ENCODE measurements at places on chromosomes 3 and 15.

GRCh38 chr15:39918688-39919385 is 1.2 kb downstream of the GPR176 start:
- DNase-seq, result no peak

- no peak for DNase-seq
Observed at GRCh38 chr3:56849698-56850097, 47.9 kb upstream of the ARHGEF3 start.

GRCh38 chr3:14598143-14598569 is 53.4 kb upstream of the CCDC174 start:
- DNase-seq, result peak; percentile 2

GRCh38 chr3:185270262-185270955 is 16.6 kb upstream of the EHHADH start:
- DNase-seq, result peak; percentile 1

- DNase-seq, result no peak
Observed at GRCh38 chr15:74415966-74416916, 17.5 kb downstream of the SEMA7A start.

- no peak for DNase-seq
Observed at GRCh38 chr3:58999134-58999773, 50.6 kb downstream of the CFAP20DC start.

GRCh38 chr15:85781099-85781498 is 13.6 kb downstream of the KLHL25 start:
- DNase-seq, result no peak

- DNase-seq, result no peak
Observed at GRCh38 chr3:174346141-174346540, 513.0 kb upstream of the NAALADL2 start.

- peak; percentile 87 for DNase-seq
Observed at GRCh38 chr3:38039101-38039898, at the start of gene DLEC1. TSS of gene DLEC1 (plus strand) at chr3:38039208. CDS start at chr3:38039226, 18 bp downstream.

- no peak for DNase-seq
Observed at GRCh38 chr15:32706704-32707103, 11.1 kb upstream of the GREM1 start.

DNA sequence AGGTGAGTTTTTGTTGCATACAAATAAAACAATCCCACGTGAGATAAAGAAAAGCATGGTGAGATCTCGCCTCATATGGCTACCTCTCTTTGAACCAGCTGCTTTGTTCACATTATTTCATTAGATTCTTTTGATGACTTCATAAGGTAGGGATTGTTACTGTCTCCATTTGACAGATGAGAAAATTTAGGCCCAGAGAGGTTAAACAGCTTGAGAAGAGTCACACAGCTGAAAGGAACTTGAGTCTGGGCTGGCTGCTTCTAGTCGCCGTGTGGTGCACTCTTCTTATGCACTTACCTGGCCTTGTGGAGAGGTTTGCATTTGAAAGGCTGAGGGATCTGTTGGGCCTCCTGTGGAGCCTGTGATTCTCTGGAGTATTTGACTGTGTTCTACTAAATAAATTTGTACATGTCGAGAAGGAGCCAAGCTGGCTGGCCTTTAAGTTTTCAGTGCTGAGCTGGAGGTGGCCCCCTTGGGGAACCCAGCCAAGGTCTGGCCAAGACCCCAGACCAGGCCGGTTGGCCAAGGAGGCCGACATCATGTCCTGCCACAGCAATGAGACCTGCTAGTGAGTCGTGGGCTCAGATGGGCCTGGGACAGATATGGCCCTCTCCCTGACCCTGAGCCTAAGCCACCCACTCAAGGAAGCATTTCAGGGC is 125.1 kb downstream of the SMAD6 start:
- no peak for DNase-seq

GRCh38 chr3:67361770-67362169 is 292.6 kb downstream of the SUCLG2 start:
- DNase-seq, result no peak

GRCh38 chr15:34768530-34768929 is 13.7 kb upstream of the GJD2 start:
- DNase-seq, result peak; percentile 3

DNA sequence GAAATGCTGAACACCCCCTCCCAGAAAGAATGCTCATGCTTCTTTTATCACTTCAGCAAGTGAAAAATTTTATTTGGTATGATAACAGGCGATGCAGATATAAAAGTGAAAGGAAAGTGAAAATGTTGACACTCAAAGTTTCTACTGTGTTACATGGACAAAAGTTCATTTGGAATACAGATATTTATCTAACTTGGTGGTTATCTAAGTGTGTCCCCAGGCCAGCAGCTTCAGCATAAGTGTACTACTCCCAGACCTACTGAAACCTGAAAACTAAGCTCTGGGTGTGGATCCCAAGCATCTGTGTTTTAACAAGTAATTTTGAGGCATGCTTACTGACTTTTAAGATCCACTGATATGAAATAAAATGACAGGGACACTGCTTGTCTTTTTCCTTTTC is 157.1 kb upstream of the BCHE start:
- no peak for DNase-seq

- DNase-seq, result peak; percentile 91
Observed at GRCh38 chr3:5122741-5123706, 932 bp downstream of the ARL8B start.

- peak; percentile 59 for DNase-seq
Observed at GRCh38 chr3:194485881-194486539, 792 bp downstream of the ATP13A3 start.

- no peak for DNase-seq
Observed at GRCh38 chr3:185750015-185750414, 74.8 kb downstream of the IGF2BP2 start.
